ENCODE measurements at places on chromosomes 7 and 10.

- no peak for DNase-seq
These were observed 209.2 kb downstream of the GPAM start for GRCh38 chr10:111974325-111974724.

DNA sequence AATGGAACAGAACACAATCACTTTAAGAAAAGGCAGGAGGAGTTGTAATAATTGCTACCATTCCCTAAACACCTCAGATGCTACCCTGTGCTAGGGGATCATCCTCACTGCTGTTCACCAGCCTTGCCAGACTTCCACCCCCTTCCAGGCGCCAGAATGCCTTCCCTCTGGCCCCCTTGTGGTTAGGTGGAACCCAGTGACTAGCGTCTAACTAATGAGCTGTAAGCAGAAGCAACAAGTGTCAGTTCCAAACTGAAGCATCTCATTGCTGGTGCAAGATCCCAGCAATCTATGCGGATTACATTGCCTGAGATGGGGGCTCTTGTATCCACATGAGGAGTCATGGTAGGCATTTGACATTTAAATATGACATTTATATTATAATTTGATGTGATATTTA, 86.6 kb downstream of the FRMD4A start:
- no peak for DNase-seq

GRCh38 chr7:116522247-116522646, 2.6 kb upstream of the CAV1 start:
- no peak for DNase-seq

DNA sequence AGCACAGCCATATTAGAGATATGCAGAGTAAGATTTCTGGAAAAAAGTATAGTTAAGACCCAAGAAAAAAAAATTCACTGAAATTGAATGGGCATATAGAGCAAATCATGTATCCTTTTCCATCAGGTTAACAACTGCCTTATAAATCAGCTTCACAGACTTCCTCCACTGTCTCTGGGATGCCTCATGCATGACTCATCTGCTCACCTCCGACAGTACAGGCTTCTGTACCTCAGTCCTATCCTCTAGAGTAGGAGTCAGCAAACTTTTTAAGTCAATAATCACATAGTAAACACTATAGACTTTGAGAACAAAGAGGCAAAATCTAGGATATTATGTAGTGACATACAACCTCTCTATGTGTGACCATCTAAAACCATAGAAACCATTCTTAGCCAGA, 211.6 kb upstream of the SP8 start:
- DNase-seq, result no peak

GRCh38 chr7:150784120-150784736, 15.9 kb downstream of the TMEM176B start:
- no peak for DNase-seq

DNA sequence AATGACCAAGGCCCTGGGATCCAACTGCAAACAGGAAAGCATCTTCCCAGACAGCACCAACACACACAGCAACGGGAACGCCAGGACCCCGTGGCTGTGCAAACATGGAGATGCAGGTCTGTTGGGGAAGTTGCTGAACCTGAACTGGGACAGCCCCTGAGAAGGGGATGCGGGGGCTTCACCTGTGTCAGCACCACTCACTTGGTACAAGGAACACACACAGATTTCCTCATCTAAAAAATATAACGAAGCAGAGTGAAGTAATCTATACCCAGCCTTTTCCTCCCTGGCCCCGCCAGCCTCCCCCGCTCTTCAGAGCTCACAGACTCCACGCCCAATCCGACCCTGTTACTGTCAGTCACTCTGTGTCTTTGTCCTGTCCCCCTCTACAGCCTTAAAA, 93.0 kb downstream of the PTPRN2 start:
- DNase-seq, result no peak

DNA sequence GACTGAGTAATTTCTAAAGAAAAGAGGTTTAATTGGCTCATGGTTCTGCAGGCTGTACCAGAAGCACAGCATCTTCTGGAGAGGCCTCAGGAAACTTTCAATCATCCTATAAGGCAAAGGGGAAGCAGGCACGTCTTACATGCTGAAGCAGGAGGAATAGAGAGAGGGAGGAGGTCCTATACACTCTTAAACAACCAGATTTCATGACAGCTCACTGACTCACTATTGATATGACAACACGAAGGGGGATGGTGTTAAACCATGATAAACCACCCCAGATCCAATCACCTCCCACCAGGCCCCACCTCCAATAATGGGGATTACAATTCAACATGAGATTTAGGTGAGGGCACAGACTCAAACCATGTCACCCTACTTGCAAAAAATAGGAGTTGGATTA, 201.5 kb downstream of the CDK14 start:
- DNase-seq, result no peak

GRCh38 chr7:39951226-39952194, 1.5 kb downstream of the CDK13 start:
- DNase-seq, result peak; percentile 41

DNA sequence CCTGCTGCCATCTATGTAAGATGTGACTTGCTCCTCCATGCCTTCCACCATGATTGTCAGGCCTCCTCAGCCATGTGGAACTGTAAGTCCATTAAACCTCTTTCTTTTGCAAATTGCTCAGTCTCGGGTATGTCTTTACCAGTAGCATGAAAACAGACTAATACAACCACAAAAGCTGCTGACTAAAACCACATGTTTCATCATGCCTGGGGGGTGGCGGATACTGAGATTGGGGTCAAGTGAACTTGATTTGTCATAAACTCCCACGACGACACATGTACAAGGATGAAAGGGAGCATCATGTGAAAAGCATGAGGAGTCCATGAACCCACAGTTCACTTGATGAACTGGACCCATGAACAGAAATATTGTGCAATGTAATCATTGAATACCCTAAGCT, 134.9 kb upstream of the ANK3 start:
- no peak for DNase-seq

Data from stimulated activated CD4-positive, alpha-beta T cell treated with anti-CD3 and anti-CD28 coated beads, Interleukin-12 subunit alpha, Interleukin-12 subunit beta, amount 100 ng/mL, for 24 hours (primary cell).